ENCODE measurements at places on chromosomes 13 and 19.

GRCh38 chr13:97223037-97223710, 1.0 kb downstream of the MBNL2 start:
- DNase-seq: no peak

GRCh38 chr13:96946709-96947311, 47.5 kb downstream of the OXGR1 start:
- DNase-seq: no peak

GRCh38 chr13:35531526-35531925, 55.0 kb upstream of the MAB21L1 start:
- DNase-seq: no peak

DNA sequence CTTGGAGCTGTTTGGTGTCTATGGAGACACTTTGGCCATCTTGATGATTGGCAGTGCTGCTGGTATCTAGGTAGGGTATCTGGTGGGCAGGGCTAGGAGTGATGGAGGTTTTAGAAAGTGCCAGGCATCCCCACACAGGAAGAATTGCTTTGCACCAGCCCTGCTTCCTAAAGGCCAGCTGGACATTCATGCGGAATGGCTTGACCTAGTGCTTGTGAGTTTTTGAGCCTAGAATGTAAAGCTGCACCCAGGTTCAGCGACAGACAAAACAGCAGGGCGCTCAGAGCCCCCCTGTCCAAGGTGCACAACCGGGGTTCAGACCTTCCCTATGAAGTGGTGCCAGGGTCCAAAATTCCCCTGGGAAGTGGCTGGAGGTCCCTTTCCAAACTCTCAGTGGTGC, 93.1 kb downstream of the ING1 start:
- DNase-seq: no peak
